NCI-H2029 (cell line): ENCODE measurements at places on chromosomes 6 and 20.

DNA sequence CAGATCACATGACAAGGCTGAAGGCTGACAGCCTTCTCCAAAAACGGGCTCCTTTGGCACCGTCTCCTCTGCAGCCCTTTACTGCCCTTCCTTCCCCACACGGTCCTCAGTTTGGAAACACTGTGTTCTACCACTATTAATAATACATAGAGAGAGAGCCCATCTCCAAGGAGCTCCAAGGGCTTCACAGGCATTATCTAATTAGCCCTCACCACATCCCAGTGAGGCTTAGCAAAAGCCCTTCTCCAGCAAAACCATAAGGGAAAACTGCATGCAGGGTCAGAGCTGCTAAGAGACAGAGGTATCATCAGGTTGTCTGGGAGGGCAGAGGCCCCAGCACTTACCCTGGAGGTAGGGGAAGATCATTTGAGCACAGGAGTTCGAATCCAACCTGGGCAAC lies 169.3 kb upstream of the JARID2 start:
- DNase-seq, result no peak

GRCh38 chr20:20267685-20268370 lies 100.1 kb upstream of the INSM1 start:
- peak; percentile 82 for DNase-seq

GRCh38 chr6:167589615-167589940 lies 237.1 kb upstream of the AFDN start:
- no peak for DNase-seq

DNA sequence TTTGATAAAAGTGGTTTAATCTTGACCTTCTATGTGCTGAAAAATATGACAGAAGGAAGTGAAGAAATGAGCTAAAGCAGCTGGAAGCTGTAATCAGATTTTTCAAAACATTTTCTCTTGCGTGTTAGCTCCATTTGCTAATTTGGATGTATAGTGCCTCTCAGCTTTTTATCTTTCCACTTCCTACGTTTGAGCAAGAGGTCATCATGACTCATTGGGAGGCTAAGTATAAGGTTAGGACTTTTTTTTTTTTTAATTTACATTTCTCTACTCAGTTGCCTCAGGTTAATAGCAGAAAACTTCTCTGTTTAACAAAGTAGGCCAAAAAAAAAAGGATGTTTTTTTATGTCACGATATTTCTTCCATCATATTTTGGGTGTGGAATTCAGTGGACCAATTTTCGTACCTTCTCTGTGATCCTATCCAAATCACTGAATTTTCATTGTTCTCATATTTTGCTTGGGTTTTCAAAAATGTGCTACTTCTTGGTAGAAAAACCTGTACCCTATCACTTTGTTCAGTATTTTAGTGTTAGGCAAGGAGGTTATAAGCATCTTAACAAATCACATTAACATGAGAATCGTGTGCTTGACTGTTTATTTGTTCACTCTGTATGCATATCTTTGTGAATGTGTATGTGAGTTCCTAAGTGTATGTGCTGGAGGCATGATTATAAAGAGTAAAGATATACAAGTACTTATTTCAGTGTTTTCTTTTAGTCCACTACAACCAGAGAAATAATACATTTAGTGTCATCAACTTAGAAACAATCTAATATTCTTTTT lies 1028.3 kb upstream of the EYS start:
- DNase-seq, result no peak

GRCh38 chr6:9520417-9521151 lies 894.3 kb downstream of the TFAP2A start:
- DNase-seq, result no peak

- DNase-seq, result no peak
These were observed 691 bp downstream of the ATRN start for GRCh38 chr20:3471397-3472021.

- DNase-seq, result no peak
These were observed 222.8 kb downstream of the KIF16B start for GRCh38 chr20:16350465-16350864.

GRCh38 chr20:3782597-3782996 lies 1.3 kb upstream of the SPEF1 start:
- DNase-seq, result no peak

DNA sequence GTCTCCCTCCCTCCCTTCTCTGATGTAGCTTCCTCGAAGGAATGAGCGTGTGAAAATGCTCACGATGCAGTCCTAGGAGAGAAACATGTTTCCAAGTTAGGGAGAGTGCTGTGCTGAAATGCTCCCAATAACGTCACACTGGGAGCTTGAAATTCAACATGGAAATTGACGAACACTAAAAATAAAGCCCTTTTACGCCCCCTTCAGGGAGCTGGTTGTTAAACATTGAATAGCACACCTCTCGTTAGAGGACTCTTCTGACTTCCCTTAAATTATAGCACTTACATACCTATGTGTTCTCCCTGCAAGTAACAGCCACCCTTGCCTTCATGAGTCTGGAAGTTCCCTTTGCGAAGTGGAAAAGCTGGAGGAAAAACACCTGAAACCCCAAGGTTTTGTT lies 88.6 kb downstream of the BFSP1 start:
- DNase-seq, result no peak

- no peak for DNase-seq
These were observed 144.9 kb downstream of the SH3BGRL2 start for GRCh38 chr6:79776076-79776475.

DNA sequence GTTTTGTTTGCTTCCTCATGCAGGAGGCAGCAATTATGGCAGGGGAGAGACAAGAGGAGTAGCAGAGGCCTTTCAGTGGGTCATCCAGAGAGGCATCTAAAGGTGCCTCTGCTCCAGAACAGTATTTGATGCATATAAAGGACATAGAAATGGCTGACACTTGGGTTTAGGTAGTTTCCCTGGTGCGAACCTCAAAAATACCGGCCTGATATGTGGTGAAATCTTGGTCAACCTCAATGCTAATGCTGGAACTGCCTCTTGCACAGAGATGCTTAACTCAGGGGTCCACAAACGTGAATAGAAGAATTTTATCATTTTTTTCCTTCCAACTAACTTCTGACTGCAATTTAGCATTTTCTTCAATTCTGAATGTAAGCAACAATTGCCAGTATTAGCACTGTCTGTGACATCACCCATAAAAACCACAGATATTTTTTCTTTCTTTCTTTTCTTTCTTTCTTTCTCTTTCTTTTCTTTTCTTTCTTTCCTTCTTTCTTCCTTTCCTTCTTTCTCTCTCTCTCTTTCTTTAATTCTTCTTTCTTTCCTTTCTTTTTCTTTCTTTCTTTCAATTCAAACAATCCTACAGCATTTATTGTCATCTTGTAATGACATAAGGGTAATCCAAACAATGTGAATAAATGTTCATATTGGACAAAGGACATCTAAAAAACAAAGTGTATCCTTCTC lies 180.0 kb upstream of the UST start:
- DNase-seq, result no peak

GRCh38 chr6:47195011-47195650 lies 114.6 kb downstream of the TNFRSF21 start:
- no peak for DNase-seq

GRCh38 chr6:55034752-55035151 lies 139.6 kb upstream of the HCRTR2 start:
- DNase-seq, result no peak

GRCh38 chr6:162560891-162561290 lies 166.7 kb downstream of the PRKN start:
- DNase-seq, result no peak

DNA sequence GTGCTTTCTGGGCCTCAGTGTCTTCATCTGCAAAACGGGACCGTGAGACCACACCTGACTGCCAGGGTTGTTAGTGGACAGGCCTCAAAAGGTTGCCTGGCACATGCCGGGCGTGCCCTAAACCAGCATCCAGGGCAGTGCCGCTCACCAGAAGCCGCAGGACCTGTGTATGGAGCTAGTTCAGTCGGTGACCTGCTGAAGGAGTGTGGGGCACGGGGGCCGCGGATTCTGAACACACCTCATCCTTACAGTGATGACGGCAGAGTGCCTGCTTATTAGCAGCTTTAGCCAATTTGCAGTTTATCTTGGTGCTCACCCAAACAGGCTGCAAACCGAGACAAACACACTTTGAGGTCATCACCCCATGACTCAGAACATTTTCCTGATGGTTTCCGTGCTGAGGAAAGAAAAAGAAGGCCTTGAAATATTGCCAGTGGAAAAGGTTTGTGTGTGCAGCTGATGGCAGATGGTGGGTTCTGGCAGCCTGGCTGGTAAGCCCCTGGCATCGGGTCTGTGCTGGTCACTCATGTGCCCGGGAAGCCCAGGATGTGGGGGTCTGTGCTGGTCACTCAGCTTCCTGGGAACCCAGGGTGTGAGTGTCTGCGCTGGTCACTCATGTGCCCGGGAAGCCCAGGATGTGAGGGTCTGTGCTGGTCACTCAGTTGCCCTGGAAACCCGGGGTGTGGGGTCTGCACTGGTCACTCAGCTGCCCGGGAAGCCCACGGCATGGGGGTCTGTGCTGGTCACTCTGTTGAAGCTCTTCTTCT lies 153.8 kb downstream of the ERMARD start:
- peak; percentile 45 for DNase-seq

GRCh38 chr6:64249115-64249514 lies 613.5 kb downstream of the PHF3 start:
- no peak for DNase-seq
